NCI-H2081 treated with DMSO at 0.1 percent for 48 hours (cell line): ENCODE measurements at places on chromosomes 3 and 15.

- no peak for DNase-seq
Measured at GRCh38 chr15:61137105-61137792, 91.9 kb downstream of the RORA start.

DNA sequence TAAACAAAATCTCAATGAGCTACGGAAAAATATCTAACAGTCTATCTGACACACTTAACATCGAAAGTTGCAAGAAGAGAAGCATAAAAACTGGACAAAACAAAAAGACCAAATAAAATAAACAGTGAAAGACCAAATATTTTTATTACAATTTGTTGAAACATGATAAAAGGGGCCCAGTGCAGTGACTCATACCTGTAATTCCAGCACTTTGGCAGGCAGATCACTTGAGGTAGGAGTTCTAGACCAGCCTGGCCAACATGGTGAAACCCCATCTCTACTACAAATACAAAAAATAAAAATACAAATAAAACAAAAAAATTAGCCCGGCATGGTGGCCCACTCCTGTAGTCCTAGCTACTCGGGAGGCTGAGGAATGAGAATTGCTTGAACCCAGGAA lies 914.0 kb upstream of the ALCAM start:
- no peak for DNase-seq

GRCh38 chr3:98855806-98856400 lies 45.6 kb downstream of the DCBLD2 start:
- no peak for DNase-seq

DNA sequence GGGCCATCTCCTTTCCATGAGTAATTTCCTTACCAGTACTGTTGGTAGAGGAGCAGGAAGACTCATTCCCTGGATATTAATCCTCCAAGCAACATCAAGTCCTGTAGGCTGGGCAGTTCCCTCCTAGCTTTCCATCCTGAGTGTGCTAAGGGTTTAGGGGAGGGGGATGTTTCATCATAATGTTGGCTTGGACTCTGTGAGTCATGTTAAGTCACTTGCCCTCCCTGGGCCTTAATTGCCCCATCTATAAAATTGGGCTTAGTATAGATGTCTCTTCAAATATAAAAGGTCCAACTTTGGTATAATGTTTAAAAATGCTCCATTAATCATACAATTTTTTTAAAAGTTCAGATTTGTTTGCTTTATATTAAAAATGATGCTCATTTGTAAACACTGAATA lies 52.7 kb downstream of the TLE3 start:
- DNase-seq: no peak

GRCh38 chr15:65066001-65066634 lies 1.7 kb downstream of the RASL12 start:
- DNase-seq: no peak

DNA sequence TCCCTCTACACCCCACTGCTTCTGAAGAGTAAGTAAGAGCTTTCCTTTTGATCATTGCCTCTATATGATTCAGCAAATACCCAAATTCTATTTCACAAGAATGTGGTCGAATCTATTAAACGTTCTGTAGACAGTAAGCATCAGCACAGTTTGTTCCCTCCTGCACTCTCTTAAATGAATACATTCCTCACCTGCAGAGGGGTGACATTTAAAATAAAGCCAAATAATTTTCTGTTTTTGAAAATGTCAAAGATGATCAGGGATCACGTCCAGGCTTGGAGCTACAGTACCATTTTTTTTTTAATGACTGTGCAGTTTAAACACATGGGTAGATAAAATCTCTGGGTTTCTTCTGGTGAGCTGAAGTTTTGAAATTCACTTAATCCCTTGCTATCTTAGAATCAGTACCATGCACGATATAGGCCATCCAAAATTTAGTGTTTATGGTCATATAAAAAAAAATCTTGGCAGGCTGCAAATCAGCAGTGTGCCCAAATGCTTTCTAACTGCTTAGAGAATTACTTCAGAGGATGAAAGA lies 12.8 kb downstream of the PYDC2 start:
- DNase-seq: no peak

DNA sequence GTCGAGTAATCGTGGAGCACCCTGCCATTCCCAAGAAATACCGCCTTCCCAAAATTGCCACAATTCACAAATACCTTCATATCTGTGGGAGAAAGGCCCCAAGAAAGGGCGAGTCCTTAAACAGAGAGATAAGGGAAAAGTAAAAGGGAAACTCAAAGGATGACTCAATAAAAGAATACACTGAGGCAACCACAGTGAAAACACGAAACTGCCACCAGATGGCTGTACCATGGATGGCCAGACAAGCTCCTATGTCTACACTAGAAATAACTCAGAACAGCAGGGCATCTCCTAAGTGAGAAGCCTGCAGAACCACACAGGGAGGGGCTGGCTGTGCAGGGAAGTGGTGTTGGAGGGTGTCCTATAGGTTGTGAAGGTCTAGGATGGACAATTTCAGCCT lies 25.0 kb downstream of the SRGAP3 start:
- no peak for DNase-seq

DNA sequence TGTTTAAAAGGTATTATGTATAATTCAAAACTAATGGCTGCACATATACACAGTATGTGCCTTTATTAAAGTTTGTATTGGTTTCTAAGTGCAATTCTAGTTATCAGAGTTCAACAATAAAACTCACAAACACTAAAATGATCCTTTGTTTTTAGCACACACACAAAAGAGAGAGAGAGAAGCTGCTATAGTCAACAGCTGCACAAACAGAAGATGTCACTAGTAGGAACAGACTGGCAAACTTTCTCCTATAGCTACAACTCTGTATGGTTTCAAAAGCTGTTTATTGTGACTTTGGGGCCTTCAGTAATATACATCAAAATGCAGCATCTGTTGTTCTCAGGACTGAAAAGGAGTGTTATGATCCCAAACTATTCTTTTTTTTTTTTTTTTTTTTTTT lies 6.1 kb downstream of the SECISBP2L start:
- no peak for DNase-seq

- DNase-seq: no peak
Measured at GRCh38 chr3:3109407-3110298, 521 bp downstream of the IL5RA start.

DNA sequence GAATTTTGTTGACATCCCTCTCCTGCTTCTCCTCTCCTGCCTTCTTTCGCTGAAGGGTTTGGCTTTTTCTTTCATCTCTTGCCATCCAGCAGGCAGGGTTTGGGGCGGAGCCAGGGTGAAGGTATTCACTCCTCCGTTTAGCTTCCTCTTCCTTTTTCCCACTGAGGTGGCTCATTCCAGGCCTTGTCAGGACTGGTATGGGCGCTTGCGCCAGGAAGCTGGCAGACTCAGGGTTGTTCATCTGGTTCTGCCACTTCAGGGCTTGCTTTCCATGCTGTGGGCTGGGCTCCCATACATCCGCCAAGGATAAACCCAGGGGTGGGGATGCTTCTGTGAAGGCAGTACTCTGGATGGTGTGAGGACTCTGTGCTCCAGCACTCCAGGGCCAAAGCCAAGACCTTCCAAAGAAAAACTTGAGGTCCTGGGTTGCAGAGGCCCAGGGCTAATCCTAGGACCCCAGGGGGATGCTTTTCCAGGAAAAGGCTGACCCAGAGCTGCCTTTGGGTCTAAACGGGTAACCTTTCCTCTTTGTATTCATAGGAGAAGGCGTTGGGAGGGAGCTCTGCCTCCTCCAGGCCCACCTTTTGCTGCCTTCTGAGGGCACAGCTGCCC lies 7.7 kb upstream of the AMOTL2 start:
- no peak for DNase-seq

DNA sequence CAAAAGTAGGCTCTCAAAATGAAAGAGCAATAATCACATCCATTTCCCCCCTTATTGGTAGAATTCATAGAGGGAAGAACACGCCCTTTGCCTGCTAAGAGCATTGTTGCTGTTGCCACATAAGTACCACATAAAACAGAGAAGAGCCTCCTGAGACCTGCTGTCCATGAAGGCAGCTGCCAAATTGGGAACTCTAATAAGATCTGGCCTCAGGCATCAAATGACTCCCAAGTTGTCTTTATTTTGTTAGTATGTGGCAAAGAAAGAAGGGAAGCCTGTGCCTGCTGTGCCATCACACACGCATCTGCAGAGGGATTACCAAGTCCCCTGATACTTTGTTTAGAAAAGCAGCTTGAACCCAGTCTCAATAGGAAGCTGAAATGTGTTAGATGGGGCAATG lies 23.9 kb downstream of the VGLL3 start:
- no peak for DNase-seq

GRCh38 chr15:65344914-65345275 lies 32.9 kb downstream of the IGDCC3 start:
- no peak for DNase-seq

- DNase-seq: no peak
Measured at GRCh38 chr3:37992271-37993066, 1.9 kb downstream of the VILL start.

DNA sequence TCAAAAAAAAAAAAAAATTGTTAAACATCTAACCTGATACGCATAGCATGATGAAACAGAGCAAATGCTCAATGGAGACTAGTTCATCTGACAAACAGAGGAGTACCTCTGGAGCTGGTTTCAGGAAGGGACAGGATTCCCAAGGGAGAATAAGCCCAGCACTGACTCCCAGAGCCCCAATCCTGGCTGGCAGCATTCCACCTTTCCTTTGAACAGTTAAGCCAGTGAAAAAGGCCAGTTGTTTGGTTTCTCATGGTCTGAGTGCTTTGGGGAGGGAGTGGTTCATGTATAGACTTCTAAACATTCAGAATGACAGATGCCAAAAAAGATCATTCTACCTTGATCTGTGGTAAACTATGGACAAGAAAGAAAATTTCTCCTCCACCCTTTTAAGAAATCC lies 277.9 kb upstream of the RARB start:
- no peak for DNase-seq

GRCh38 chr15:26767169-26767670 lies 5.6 kb downstream of the GABRB3 start:
- no peak for DNase-seq

GRCh38 chr3:31768479-31769125 lies 212.5 kb downstream of the OSBPL10 start:
- DNase-seq: no peak

DNA sequence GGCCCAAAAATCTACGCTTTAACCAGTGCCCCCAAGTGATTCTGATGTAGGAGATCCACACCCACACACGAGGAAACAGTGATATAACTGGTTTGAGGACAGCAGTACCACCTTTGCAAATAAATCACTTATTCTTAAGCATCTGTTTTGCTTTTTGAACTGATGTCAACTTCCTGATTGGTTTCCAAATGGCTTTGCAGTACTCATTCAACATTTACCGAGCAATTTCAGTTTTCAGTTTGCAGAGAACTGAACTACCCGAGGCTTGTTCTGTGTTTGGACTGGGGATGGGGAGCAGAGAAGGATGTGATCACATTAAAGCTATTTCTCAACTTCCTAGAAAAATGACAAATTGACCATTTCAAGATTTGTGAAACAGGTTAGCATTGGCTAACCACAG lies 1.1 kb upstream of the GYG1 start:
- DNase-seq: no peak

DNA sequence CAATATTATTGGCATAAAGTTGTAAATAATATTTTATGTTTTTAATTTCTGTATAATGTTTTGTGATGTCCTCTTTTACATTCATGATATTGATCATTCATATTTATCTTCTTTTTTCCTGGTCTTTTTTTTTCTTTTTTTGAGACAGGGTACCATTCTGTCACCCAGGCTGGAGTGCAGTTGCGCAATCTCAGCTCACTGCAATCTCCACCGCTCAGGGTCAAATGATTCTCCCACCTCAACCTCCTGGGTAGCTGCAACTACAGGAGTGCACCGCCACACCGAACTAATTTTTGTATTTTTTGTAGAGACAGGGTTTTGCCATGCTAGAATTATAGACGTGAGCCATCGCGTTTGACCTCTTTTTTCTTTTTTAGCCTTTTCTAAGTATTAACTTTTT lies 52.9 kb downstream of the USF3 start:
- no peak for DNase-seq

GRCh38 chr3:124529826-124530571 lies 200.3 kb upstream of the UMPS start:
- DNase-seq: no peak

- no peak for DNase-seq
Measured at GRCh38 chr3:54630101-54630623, 297.7 kb downstream of the LRTM1 start.

GRCh38 chr3:106349191-106349881 lies 480.5 kb upstream of the CBLB start:
- no peak for DNase-seq

DNA sequence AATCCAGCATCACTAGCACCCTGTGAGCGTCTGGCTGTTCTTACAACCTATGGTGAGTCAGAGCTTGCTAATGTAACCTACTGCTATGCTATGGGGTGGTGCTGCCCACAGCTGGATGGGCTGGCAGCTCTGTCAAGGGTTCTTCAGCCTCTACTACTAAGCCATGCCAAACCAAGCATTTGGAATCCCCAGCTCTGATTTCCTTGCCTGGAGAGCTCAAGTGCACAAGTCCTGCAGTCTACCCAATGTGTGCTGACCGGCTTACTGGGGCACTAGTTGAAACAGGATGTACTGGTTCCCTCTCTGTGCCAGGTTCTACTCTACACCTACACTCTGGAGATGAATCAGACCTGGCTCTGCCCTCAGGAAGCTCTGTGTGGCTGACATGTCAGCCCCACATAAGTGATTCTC lies 4.2 kb downstream of the TEX264 start:
- no peak for DNase-seq

GRCh38 chr3:69941439-69942176 lies 57.9 kb upstream of the SAMMSON start:
- no peak for DNase-seq

GRCh38 chr3:106962993-106963392 lies 414.2 kb upstream of the CCDC54 start:
- no peak for DNase-seq

DNA sequence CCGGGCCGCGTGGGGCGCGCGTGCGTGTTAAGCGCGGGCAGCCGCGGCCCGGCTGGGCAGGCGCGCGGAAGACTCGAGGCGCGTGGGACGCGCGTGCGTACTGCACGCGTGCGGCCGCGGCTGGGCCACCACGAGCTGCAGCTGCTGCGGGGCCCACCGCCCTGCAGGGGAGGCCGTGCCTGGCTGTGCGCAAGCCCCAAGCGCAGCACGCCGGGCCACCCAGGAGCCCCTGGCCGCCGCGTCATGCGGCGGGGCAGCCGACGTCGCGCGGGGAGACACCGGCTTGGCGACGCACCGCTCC lies 590 bp upstream of the TRIM71 start:
- no peak for DNase-seq

DNA sequence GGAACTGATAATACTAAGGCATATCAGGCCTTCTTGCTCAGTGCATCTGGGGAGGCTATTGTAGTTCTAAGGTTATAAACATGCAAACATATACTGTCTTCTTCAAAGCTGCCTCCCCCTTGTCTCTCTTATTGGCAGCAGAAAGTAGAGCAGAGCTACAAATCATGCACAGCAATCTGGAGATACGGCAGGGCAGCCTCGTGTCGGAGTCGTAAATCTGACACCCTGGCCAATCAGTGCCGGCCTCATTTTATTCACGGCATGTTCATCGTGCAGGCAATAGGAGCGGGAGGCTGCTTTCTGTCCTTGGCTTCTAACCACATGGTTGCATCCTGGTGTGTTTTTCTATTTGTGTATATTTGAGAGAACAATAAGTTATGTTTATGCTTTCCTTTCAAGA lies 300.2 kb upstream of the CNTN6 start:
- no peak for DNase-seq

GRCh38 chr3:16480861-16481545 lies 32.5 kb downstream of the RFTN1 start:
- no peak for DNase-seq
